Amniotic epithelial cell (primary cell): ENCODE measurements at places on chromosomes 16 and 17.

GRCh38 chr16:503150-504071, 24.1 kb upstream of the CAPN15 start:
- no peak for DNase-seq

DNA sequence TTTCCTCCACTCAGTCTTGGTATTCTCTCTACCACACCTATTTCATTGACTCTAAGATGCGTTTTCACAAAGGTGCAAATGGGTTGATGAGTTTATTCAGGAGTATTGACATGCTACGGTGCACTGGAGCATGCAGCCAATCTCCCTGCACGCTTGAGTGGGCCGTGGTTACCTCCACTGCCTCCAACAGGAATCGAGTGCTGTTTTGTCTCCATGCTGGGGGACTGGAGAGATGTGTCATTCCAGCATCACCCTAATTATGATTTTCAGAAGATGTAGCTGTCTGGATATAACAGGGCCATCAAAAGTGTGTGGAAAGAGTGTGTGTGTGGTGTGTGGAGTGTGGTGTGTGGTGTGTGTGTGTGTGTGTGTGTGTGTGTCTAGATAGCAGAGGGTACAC, 351.6 kb upstream of the ZFHX3 start:
- no peak for DNase-seq

DNA sequence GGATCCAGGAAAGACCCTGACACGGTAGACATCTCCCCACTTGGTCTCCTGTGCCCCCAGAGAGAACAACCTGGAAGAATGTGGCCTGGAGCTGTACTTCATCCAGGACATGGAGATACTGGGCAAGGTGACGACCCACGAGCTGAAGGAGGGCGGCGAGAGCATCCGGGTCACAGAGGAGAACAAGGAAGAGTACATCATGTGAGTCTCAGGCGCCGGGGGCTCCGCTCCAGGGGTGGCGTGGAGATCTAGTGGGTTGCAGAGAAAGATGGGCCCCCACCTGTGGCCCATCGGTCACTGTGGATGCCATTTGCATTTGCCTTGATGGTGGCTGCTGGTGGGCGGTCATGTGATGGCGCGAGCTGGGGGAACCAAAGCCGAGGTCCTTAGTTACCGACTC, 14.9 kb upstream of the CLEC18A start:
- no peak for DNase-seq

GRCh38 chr17:80820331-80820730, 171.3 kb upstream of the CHMP6 start:
- no peak for DNase-seq

GRCh38 chr17:35051579-35052240, 11.8 kb downstream of the RFFL start:
- DNase-seq: peak; percentile 75

GRCh38 chr17:72079700-72080099, 41.1 kb upstream of the SOX9 start:
- DNase-seq: no peak

GRCh38 chr16:74841904-74842303, 67.3 kb upstream of the FA2H start:
- DNase-seq: no peak

GRCh38 chr16:68972720-68973119, 129.4 kb downstream of the TANGO6 start:
- DNase-seq: peak; percentile 51

- no peak for DNase-seq
These were observed 109.7 kb downstream of the TRIM37 start for GRCh38 chr17:58996968-58997367.

GRCh38 chr17:69539274-69539673, 124.8 kb downstream of the MAP2K6 start:
- no peak for DNase-seq
